ENCODE measurements at places on chromosomes 7 and 10. TPM values are rescaled to one million over a fixed set of nuclear protein-coding genes. Genes with fewer than 3 reads are reported as not detected.
A peak's percentile ranks its signal among the peaks of the same experiment; 100 is the strongest.

DNA sequence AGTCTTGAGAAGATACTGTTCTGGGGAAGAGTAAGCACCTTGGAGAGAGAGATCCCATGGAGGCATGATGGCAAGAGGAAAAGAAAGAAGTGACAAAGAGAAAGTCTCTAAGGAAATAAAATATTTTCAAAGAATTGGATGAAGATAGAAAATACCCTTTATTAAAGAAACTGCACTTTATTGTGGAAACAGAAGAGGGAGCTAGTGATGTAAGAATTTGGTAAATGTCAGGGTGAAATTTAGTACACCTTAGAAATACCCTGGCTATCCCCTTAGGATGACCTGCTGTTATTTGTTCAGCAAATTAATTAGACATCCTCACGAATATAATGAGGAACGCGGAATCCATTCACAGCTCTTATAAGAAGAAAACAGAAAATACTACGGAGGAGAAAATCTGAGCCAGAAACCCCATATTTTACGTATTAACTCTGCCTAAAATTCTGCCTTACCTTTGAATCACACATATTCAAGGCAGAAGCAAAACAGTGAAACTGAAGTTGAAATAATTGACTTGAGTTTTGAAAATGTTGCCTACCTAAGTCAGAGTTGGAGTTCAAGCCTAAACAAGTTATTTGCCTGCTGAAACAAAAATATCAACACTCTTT, 90.7 kb downstream of the TFPI2 start:
- no peaks in the 10 kb centered on the region for H3K4me1 ChIP-seq
- H3K4me3 ChIP-seq, result no peak overlapping the region
- no peak for DNase-seq

- DNase-seq, result no peak
- no peak overlapping the region for H3K4me3 ChIP-seq
- no peak overlapping the region for H3K27ac ChIP-seq
- no peaks in the 10 kb centered on the region for H3K36me3 ChIP-seq
- no peaks in the 10 kb centered on the region for H3K27me3 ChIP-seq
Observed at GRCh38 chr10:88508796-88509195, 74.3 kb downstream of the RNLS start.

Gene NEBL
- total RNA-seq, result 1.1 TPM

GRCh38 chr7:8056439-8056838, 87.8 kb downstream of the GLCCI1 start:
- H3K4me1 ChIP-seq, result no peaks in the 10 kb centered on the region
- no peak for DNase-seq
- H3K36me3 ChIP-seq, result no peaks in the 10 kb centered on the region
- no peak overlapping the region for H3K27ac ChIP-seq
- H3K27me3 ChIP-seq, result no peaks in the 10 kb centered on the region
- H3K4me3 ChIP-seq, result no peak overlapping the region

GRCh38 chr10:13066527-13066926, 33.4 kb upstream of the OPTN start:
- no peak overlapping the region for H3K4me3 ChIP-seq
- no peaks in the 10 kb centered on the region for H3K4me1 ChIP-seq
- no peaks in the 10 kb centered on the region for H3K36me3 ChIP-seq
- no peak overlapping the region for H3K27ac ChIP-seq
- peaks cover 5% of the 10 kb centered on the region for H3K27me3 ChIP-seq

- peaks cover 11% of the 10 kb centered on the region for H3K4me1 ChIP-seq
- H3K27me3 ChIP-seq, result no peaks in the 10 kb centered on the region
- H3K4me3 ChIP-seq, result no peak overlapping the region
- DNase-seq, result peak; percentile 32
- no peaks in the 10 kb centered on the region for H3K36me3 ChIP-seq
Observed at GRCh38 chr10:131728286-131729228, 172.3 kb upstream of the PPP2R2D start.

- H3K4me1 ChIP-seq, result no peaks in the 10 kb centered on the region
- no peaks in the 10 kb centered on the region for H3K36me3 ChIP-seq
- no peak overlapping the region for H3K4me3 ChIP-seq
- no peak for DNase-seq
Observed at GRCh38 chr10:78137147-78137546, 103.5 kb downstream of the RPS24 start.

DNA sequence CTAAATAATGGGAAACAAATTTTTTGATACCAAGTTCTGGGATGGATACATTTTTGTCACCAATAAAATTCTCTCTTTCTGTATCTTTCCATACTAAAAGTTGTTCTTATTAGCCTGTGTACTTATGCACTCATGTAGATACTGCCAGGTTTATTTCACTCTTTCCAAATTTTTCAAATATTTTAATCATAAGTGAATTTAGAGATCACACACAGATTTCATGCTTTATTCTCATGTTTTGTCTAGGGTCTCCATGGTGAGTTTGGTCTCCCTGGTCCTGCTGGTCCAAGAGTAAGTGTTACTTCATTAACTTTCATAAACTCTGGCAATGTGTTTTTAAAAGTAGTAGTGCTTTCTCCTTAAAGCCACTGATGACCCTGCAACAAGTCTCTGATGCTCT, 20.3 kb downstream of the COL1A2 start:
- no peaks in the 10 kb centered on the region for H3K27me3 ChIP-seq
- H3K36me3 ChIP-seq, result peaks cover 72% of the 10 kb centered on the region
- H3K4me1 ChIP-seq, result no peaks in the 10 kb centered on the region
- no peak overlapping the region for H3K4me3 ChIP-seq
- DNase-seq, result no peak
- peak overlapping the region; percentile 42 for H3K27ac ChIP-seq

GRCh38 chr7:32879460-32879859, 12.1 kb downstream of the KBTBD2 start:
- peaks cover 8% of the 10 kb centered on the region for H3K36me3 ChIP-seq
- H3K27ac ChIP-seq, result no peak overlapping the region
- no peak overlapping the region for H3K4me3 ChIP-seq

- peak overlapping the region; percentile 68 for H3K4me3 ChIP-seq
- peaks cover 18% of the 10 kb centered on the region for H3K4me1 ChIP-seq
- no peaks in the 10 kb centered on the region for H3K36me3 ChIP-seq
Observed at GRCh38 chr10:22437620-22438588, 92.6 kb downstream of the SPAG6 start.

- H3K27ac ChIP-seq, result no peak overlapping the region
- H3K36me3 ChIP-seq, result no peaks in the 10 kb centered on the region
- no peak overlapping the region for H3K4me3 ChIP-seq
- no peaks in the 10 kb centered on the region for H3K4me1 ChIP-seq
- H3K27me3 ChIP-seq, result no peaks in the 10 kb centered on the region
Observed at GRCh38 chr10:1550291-1550595, 187.1 kb downstream of the ADARB2 start.

- no peak overlapping the region for H3K4me3 ChIP-seq
- H3K4me1 ChIP-seq, result no peaks in the 10 kb centered on the region
- no peaks in the 10 kb centered on the region for H3K36me3 ChIP-seq
- DNase-seq, result no peak
Observed at GRCh38 chr7:131747658-131748232, 191.3 kb upstream of the PODXL start.

Gene SH2D4B
- 0.33 TPM for total RNA-seq

Gene NET1
- total RNA-seq, result 209 TPM

DNA sequence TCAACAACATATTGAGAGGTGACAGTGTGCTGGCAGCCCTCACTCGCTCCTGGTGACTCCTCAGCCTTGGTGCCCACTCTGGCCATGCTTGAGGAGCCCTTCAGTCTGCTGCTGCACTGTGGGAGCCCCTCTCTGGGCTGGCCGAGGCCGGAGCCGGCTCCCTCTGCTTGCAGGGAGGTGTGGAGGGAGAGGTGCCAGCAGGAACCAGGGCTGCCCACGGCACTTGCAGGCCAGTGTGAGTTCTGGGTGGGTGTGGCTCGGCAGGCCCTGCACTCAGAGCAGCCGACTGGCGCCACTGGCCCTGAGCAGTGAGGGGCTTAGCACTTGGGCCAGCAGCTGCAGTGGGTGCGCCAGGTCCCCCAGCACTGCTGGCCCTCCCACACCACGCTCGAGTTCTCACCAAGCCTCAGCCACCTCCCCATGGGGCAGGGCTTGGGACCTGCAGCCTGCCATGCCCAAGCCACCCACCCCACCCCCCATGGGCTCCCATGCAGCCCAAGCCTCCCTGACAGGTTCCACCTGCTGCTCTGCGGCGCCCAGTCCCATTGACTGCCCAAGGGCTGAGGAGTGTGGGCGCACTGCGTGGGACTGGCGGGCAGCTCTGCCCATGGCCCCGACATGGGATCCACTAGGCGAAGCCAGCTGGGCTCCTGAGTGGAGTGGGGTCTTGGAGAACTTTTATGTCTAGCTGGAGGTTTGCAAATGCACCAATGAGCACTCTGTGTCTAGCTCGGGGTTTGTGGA, 377.1 kb upstream of the ANKRD30A start:
- no peak overlapping the region for H3K4me3 ChIP-seq
- no peak for DNase-seq
- H3K27ac ChIP-seq, result no peak overlapping the region
- no peaks in the 10 kb centered on the region for H3K36me3 ChIP-seq

GRCh38 chr10:90769946-90770841, 87.6 kb downstream of the HTR7 start:
- peak; percentile 60 for DNase-seq
- no peaks in the 10 kb centered on the region for H3K4me1 ChIP-seq
- H3K4me3 ChIP-seq, result no peak overlapping the region
- no peaks in the 10 kb centered on the region for H3K27me3 ChIP-seq
- no peak overlapping the region for H3K27ac ChIP-seq
- H3K36me3 ChIP-seq, result no peaks in the 10 kb centered on the region

GRCh38 chr7:138903186-138903820, 77.9 kb downstream of the KIAA1549 start:
- no peaks in the 10 kb centered on the region for H3K27me3 ChIP-seq
- H3K27ac ChIP-seq, result no peak overlapping the region
- H3K36me3 ChIP-seq, result no peaks in the 10 kb centered on the region
- no peak for DNase-seq

GRCh38 chr10:27449571-27449970, 54.5 kb upstream of the RAB18 start:
- no peaks in the 10 kb centered on the region for H3K27me3 ChIP-seq
- H3K27ac ChIP-seq, result no peak overlapping the region
- H3K4me1 ChIP-seq, result peaks cover 4% of the 10 kb centered on the region

Gene SYT15
- total RNA-seq, result 0.81 TPM

Gene GNG11
- 14.1 TPM for total RNA-seq

Gene FUOM
- total RNA-seq, result 8.0 TPM

GRCh38 chr7:99829524-99830160, 1.8 kb downstream of the CYP3A43 start:
- no peak for DNase-seq
- H3K27ac ChIP-seq, result no peak overlapping the region
- no peaks in the 10 kb centered on the region for H3K4me1 ChIP-seq
- H3K27me3 ChIP-seq, result no peaks in the 10 kb centered on the region
- H3K36me3 ChIP-seq, result no peaks in the 10 kb centered on the region
- no peak overlapping the region for H3K4me3 ChIP-seq

Gene FGF8
- total RNA-seq, result not detected

DNA sequence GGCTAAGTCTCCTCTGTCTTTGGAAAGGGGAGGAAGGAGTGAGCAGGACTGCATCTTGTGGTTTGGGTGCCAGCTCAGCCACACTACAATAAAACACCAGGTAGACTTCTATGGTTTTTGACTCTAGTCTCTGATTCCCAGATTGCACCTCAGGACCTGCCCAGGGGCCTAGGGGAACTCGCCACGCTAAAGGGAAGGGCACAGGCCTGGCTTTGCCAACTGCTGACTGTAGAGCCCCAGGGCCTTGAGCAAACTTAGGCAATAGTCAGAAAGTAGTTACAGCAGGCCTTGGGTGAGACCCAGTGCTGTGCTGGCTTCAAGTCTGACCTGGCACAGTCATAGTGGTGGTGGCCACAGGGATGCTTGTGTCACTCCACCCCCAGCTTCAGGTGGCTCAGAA, 24.2 kb upstream of the PRR15 start:
- H3K36me3 ChIP-seq, result no peaks in the 10 kb centered on the region
- H3K4me1 ChIP-seq, result no peaks in the 10 kb centered on the region
- H3K27me3 ChIP-seq, result no peaks in the 10 kb centered on the region
- no peak overlapping the region for H3K27ac ChIP-seq
- no peak for DNase-seq

GRCh38 chr10:84546609-84547008, 218.2 kb downstream of the CCSER2 start:
- H3K4me3 ChIP-seq, result no peak overlapping the region
- no peak for DNase-seq
- no peaks in the 10 kb centered on the region for H3K4me1 ChIP-seq
- H3K36me3 ChIP-seq, result no peaks in the 10 kb centered on the region
- H3K27me3 ChIP-seq, result peaks cover 6% of the 10 kb centered on the region

- no peaks in the 10 kb centered on the region for H3K4me1 ChIP-seq
- peaks cover 82% of the 10 kb centered on the region for H3K27me3 ChIP-seq
- H3K4me3 ChIP-seq, result peak within 1 kb of the TSS; percentile 38
- no peak within 1 kb of the TSS for H3K27ac ChIP-seq
Observed at GRCh38 chr7:108455998-108456677, at the start of gene NRCAM. NRCAM (minus strand) TSS chr7:108456436; CDS start chr7:108240064, 216,372 bp downstream.

Gene GSTO2
- 2.1 TPM for total RNA-seq

DNA sequence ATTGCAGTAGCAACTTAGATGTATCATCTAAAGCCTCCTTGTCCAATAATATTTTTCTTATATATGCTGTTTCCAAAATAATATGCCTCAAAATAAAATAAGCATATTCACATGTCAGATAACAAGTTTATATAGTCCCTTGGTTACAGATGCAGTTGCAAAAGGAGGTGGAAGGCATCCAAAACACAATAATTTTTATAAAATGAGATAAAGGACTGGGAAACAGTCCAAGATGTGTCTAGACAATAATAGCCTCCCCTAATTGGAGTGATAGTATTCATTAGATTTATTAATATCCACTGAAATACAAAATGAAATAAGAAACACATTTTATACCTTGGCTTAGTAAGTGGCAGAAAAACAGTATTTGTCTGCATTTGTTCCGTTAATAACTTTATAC, 30.3 kb downstream of the BCAP29 start:
- no peak overlapping the region for H3K27ac ChIP-seq
- H3K36me3 ChIP-seq, result peaks cover 5% of the 10 kb centered on the region
- no peak overlapping the region for H3K4me3 ChIP-seq

Gene HPS1
- total RNA-seq, result 46.4 TPM

Gene KLLN
- total RNA-seq, result 0.36 TPM

GRCh38 chr7:34723338-34723737, 65.3 kb downstream of the NPSR1 start:
- H3K4me1 ChIP-seq, result no peaks in the 10 kb centered on the region
- no peak for DNase-seq
- H3K27me3 ChIP-seq, result no peaks in the 10 kb centered on the region
- H3K4me3 ChIP-seq, result no peak overlapping the region
- no peak overlapping the region for H3K27ac ChIP-seq

Gene NPY
- 6.5 TPM for total RNA-seq

Gene CD36
- total RNA-seq, result 35.6 TPM

GRCh38 chr7:100126931-100127865, at the start of gene MBLAC1:
MBLAC1 (plus strand) TSS chr7:100126967; CDS start chr7:100127396, 429 bp downstream.
- H3K4me3 ChIP-seq, result peak within 1 kb of the TSS; percentile 76
- DNase-seq, result peak; percentile 94
- H3K27me3 ChIP-seq, result no peaks in the 10 kb centered on the region
- H3K27ac ChIP-seq, result peak within 1 kb of the TSS; percentile 91
- H3K36me3 ChIP-seq, result peaks cover 12% of the 10 kb centered on the region

GRCh38 chr10:43230101-43230908, 36.6 kb downstream of the RASGEF1A start:
- no peaks in the 10 kb centered on the region for H3K36me3 ChIP-seq
- DNase-seq, result peak; percentile 55
- H3K27ac ChIP-seq, result no peak overlapping the region
- peaks cover 17% of the 10 kb centered on the region for H3K4me1 ChIP-seq
- H3K4me3 ChIP-seq, result no peak overlapping the region
- peaks cover 49% of the 10 kb centered on the region for H3K27me3 ChIP-seq

GRCh38 chr7:121961089-121961867, 88.3 kb downstream of the PTPRZ1 start:
- DNase-seq, result no peak
- no peak overlapping the region for H3K27ac ChIP-seq
- no peaks in the 10 kb centered on the region for H3K27me3 ChIP-seq
- H3K4me3 ChIP-seq, result no peak overlapping the region

Gene ACSM6
- total RNA-seq, result not detected
